ENCODE measurements at places on chromosomes 4 and X.

DNA sequence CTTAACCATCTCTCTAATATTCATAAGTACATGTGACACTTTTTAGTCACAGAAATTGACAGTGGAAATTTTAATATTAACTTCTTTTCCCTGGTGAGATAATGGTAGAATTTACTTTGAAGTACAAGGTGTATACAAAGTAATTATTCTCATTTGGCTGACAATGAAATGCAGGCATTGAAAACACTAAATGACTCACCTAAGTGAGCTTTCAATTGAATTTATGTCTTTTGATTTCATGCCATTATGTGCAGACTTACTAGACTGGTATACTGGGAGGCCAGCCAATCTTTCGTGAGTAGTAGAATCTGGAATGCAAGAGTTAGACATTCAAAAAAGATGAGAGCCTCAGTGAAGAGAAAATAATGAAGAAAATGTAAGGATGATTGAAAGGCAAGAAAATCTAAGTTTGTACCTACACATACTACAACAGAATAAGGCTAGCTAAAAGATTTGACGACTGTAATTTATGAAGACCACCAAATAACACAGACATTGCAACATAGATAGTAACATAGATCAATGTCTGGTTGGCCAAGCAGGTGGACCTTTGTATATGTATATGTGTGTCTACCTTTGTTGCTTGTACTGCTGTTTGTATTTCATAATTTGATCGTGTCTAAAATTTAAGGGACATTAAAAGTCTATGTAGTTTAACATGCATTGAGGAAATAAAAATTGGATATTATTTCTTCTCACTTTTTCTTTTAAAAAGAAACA is 459.7 kb downstream of the IL15 start:
- DNase-seq: no peak

DNA sequence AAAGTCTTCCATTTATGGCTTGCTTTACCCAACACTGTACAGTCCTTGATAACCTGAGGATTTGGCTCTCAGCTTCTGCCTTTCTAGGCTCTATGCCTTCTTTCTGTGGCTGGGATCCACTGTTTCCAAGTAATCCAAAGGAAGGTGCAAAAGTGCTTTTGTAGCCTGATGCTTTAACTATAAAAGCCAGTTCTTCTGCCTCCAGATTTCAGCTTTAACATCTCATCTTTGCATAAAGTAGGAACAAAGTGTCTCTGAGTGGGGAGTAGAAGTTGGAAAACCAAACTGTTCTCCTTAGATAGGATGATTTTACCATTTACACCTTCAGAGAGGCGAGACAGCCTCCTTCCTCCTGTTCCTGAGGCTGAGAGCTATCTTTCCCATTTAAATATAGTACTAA is 11.1 kb upstream of the SEC24D start:
- DNase-seq: no peak

GRCh38 chr4:8218371-8219031 is 19.4 kb downstream of the SH3TC1 start:
- DNase-seq: no peak

DNA sequence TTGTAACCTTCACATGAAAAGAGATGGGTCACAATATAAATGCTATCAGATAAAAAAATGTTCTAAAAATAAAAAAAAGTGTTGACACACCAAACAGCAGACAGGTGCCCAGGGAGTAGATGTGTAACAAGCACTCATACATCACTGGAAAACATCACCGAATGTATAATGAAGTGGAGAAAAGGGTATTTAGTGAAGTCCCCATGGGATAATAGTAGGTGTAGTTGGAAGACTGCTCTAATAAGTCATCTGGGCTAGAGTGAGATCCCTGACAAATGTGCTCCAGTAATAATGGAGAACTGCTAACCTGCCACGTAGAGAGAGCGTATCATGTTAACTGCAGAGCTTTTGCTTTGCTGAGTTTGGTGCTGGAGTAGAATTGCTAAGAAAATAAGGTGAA is 152.0 kb downstream of the GRIA2 start:
- no peak for DNase-seq

- no peak for DNase-seq
These were observed 202.7 kb downstream of the SPRY1 start for GRCh38 chr4:123599061-123599919.
